Natural killer cell treated with Interleukin-12 subunit alpha and Interleukin-12 subunit beta and Interleukin-15 and Interleukin-18, amount 100 ng/mL, for 72 hours (primary cell): ENCODE measurements at places on chromosomes 1 and 21.

DNA sequence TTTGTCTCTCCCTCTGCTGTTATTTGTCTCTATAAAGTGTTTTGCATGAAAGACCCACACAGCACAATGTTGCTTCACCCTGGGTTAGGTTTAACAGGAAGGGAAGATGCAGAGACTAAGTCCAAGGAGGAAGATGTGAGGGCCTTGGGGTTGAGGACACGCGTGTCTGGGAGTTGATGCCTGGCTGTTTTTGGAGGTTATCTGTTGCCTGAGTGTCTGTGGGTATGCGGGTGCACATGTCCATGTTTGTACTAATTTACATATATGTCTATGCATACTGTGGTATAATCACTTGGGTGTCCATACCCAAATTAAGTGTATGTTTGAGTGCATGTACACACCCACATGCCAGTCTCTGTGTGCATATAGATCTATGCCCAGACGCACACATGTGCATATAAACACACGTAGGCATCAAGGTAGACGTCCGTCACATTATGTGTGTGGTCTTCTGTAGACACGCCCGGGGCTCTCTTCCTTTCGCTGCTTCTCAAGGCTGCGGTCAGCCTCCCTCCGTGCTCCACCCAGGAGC is 962 bp upstream of the MAN1C1 start:
- DNase-seq, result no peak

GRCh38 chr1:6870571-6870970 is 85.3 kb downstream of the CAMTA1 start:
- no peak for DNase-seq

- no peak for DNase-seq
Measured at GRCh38 chr1:234756066-234756774, 146.2 kb upstream of the IRF2BP2 start.

- no peak for DNase-seq
Measured at GRCh38 chr1:145747398-145748247, 28.3 kb downstream of the CD160 start.
